ENCODE measurements at places on chromosomes 1 and 21. TPM values are rescaled to one million over a fixed set of nuclear protein-coding genes. Genes with fewer than 3 reads are reported as not detected.

Gene CLCA1
- not detected for total RNA-seq

Gene PDE4B
- total RNA-seq = 0.36 TPM

Gene IQCC
- 2.0 TPM for total RNA-seq

Gene POU3F1
- total RNA-seq = 1.6 TPM

Gene TGFB2
- total RNA-seq = 237 TPM

Measured in chondrocyte (in vitro differentiated cells).